ENCODE measurements at places on chromosomes 7 and 10.
A peak's percentile ranks its signal among the peaks of the same experiment; 100 is the strongest.

DNA sequence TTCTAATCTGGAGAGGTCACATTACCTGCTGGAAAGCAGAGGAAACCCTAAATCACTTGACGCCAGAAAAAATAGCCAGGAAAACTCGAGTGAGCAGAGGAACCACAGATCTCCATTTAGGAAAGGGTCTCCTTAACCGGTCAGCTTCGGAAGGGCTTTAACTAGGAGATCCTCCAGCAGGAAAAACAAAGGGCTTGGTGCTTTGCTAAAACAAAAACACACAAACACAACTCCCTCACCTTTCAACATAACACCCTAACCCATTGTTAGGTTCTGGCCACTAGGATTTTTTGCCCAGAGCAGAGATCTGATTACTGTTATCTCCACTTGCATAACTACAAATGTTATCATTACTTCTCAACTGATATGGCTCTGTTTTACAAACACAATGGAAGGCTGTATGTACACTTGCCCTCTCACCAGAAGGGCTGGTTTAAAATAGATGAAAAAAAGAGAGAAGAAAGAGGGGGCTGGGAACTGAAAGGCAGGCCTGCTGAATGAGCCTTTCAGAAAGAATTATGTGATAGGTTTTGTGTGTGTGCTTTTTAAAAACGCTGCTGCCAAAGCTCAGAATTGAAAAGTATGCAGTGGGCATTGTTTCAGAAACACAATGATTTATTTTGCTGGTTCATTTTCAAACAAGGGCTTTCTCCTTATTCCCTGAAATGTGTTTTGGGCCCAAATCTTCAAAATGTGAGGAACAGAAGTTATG, 161.5 kb downstream of the FGFR2 start:
- DNase-seq: no peak

DNA sequence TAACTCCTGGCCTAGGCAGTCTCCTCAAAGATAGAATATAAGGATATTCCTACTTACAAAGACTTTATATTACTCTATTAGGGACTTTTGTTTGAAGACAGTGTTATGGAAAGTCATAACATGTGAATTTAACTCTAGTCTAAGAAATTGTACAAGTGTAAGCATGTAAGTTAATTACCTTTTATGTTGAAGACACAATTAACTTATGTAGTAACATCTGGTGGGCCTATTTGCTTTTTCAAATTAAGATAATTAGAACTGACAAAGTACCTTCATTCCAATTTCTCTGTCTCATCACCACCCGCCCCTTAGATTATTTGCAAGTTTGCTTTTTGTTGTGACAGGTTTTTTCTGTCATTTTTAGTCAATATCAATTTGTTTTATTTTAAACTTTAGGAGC, 126.0 kb upstream of the THSD7A start:
- no peak for DNase-seq

DNA sequence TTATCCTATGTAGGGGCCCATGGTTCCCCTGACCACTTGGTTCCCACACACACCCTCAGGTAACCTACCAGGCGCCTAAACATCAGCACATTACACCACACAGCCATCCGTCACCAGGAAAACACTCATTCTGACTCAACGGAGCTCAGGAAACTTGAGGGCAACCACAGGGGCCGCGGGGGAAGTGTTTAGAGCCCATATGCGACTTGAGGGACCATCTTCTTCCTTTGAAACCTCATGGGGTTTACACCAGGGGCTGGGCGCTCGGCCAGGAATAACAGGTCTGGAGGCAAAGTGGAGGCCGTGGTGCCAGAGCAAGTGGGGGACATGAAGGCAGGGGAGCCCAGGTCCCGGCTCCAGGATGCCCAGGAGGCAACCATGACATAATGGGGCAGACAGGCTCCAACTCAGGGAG, 1.5 kb downstream of the STX1A start:
- peak; percentile 73 for DNase-seq

- DNase-seq: no peak
Measured at GRCh38 chr7:117862378-117862777, 10.9 kb downstream of the CTTNBP2 start.

DNA sequence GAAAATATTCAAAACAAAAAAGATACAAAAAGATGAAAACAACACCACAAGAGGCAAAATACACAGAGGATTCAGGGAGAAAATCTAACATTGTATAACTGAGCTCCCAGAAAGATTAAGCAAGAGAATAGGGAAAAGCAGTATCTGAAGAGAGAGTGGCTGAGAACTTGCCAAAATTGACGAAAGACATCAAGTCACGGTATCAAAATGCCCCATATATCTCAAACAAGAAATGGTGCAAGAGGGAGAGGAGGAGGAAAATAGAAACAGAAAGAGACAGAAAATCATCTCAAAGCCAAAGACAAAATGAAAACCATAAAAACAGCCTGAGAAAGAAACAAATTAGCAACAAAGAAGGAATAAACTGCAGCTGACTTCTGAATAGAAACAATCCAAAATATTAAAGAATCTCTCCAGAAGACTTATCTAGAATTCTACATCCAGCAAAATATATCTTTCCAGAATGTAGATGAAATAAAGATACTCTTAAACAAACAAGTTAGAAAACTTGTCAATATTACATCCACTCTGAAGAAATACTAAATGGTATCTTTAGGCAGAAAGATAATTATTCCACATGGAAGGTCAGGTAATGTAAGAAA, 5.5 kb downstream of the USP6NL start:
- DNase-seq: peak; percentile 79

DNA sequence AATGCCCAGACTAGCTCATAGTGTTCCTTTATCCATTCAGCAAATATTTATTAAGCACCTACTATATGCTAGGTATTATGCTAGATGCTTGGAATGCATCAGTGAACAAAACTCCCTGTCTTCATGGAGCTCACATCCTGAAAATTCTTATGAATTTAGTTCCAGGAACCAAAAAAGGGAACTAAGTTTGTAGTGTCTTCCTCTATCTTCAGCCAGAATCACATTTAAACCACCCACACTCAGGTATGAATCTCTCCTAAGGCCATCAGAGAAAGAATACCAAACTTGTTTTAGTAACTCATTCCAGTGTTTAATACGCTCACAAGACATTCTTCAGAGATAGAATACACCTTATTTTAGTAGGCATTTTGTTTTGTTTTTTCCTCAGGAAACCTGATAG, 10.1 kb upstream of the EGR2 start:
- DNase-seq: peak; percentile 44

GRCh38 chr10:59470570-59470969, 108.2 kb upstream of the FAM13C start:
- no peak for DNase-seq

- peak; percentile 22 for DNase-seq
Measured at GRCh38 chr7:19439517-19439916, 269.3 kb downstream of the POLR1F start.

- no peak for DNase-seq
Measured at GRCh38 chr10:78744491-78745090, 324.2 kb upstream of the ZMIZ1 start.
